LoVo (cell line): ENCODE measurements at places on chromosomes 5 and 9.
A peak's percentile ranks its signal among the peaks of the same experiment; 100 is the strongest.

GRCh38 chr9:89690334-89690912, 85.6 kb downstream of the GADD45G start:
- no peak for DNase-seq

GRCh38 chr5:160375166-160375565, 4.7 kb upstream of the C1QTNF2 start:
- no peak for DNase-seq

GRCh38 chr9:811106-811531, 30.4 kb upstream of the DMRT1 start:
- DNase-seq, result peak; percentile 41

DNA sequence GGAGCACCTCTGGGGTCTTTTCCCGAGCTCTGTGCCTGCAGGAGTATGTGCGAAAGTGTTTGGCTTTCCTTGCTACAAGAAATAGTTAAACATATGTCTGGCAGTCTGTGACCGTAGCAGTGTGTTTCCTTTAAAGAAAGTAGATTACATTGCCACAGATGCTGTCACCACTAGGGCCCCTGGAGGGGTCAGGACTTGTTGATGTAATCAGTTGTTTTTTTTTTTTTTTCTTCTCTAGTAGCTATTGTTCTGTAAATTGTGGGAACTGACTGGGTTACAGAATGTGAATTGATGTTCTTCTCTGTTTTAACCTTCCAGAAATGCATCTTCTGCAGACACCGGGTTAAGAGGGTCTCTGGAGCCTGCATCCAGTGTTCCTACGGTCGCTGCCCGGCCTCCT, 345.6 kb downstream of the KDM4C start:
- DNase-seq, result no peak

GRCh38 chr5:81829242-81829641, 78.3 kb upstream of the SSBP2 start:
- no peak for DNase-seq

DNA sequence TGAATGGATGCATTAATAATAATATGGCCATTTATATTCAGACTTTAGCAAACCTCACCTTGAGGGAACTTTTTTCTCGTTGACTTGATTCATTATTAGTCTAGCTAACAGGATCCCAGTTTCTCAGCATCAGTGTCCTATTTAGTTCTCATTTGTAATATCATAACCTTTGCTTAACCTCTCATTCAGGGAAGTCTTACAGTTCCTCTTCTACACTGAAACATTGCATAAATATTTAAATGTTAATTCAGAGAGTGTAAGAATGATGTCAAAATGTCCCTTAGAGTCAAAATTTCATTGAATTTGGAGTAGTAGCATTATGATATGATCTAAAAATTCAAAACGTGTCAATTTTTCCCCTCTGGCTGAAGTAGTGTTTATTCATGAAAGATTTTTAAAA, 650.1 kb downstream of the EFNA5 start:
- no peak for DNase-seq

DNA sequence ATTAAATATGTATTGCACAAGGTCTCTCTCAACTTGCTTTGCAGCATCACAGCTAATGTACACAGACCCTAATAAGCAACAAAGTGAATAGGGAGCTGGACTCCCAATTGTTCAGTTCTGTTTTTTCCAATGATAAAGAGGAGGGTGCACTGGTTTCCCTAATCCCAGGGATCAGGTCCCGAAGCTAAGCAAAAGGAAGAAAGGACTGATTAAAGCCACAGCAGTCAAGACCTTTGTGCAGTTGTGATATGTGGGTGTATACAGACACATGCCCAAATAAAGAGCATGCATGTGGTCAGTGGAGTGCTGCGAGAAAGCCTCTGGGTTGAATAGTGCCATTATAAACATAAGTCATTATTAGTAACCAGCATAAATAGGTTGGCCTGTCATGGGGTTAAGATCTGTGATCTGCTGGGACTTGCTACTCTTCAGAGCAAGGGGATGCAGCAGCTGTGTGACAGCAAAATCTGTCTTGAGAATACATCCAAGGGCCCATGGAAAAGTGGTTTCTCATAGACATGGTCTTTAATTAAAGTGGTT, 1863.1 kb upstream of the WWC1 start:
- DNase-seq, result no peak

- no peak for DNase-seq
These were observed 73.2 kb downstream of the MRPL36 start for GRCh38 chr5:1726469-1726865.

DNA sequence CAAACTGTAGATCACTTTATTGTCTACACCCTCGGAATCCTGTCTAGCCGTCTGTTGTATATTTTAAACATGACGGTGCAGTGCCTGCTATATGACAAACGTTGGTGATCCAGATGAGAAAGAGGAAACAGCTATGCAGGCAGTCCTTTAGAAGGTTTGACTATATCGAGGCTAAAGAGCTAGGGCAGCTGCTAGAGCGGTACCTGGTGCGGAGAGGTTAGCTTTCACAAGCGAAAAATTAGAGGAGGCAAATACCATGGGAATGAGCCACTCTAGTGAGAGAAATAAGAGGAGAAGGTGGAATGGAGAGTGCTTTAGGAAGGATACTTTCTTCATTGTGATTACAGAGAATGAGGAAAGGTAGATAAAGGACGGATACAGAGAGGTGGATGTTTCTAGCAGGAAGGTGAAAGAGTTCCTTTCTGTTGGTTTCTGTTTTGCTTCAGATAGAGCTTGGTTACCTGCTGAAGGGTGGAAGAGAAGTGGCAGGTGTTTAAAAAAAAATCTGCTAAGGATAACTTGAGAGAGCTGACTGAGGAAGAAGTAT, 959 bp upstream of the FBXL17 start:
- DNase-seq, result no peak

DNA sequence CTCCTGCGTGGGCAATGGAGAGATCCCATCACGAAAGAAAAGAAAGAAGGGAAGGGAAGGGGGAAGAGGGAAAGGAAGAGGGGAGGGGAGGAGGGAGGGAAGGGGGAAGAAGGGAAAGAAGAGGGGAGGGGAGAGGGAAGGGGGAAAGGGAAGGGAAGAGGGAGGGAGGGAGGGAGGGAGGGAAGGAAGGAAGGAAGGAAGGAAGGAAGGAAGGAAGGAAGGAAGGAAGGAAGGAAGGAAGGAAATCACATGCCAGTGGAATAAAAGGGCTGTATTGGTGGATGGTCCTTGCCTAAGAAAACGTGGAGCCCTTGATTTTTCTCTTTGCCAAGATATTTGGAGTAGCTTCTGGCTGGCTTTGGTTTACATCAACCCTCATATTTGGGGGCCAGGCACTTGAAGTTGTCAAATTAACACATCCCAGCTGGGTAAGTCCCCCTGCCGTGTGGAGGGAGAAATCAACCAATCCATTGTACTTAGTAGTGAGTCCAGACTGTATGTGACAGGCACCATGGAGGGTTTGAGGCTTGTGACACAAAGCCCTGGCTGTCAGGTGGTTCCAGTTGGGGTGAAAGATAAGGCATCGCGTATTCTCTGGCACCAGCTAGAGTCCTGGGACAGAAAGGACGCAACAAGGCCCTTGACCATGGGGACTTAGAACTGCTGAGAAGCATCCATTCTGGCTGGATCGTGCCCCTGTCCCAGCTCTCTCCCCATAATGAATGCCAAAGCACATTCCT, 23.7 kb downstream of the IDNK start:
- no peak for DNase-seq

DNA sequence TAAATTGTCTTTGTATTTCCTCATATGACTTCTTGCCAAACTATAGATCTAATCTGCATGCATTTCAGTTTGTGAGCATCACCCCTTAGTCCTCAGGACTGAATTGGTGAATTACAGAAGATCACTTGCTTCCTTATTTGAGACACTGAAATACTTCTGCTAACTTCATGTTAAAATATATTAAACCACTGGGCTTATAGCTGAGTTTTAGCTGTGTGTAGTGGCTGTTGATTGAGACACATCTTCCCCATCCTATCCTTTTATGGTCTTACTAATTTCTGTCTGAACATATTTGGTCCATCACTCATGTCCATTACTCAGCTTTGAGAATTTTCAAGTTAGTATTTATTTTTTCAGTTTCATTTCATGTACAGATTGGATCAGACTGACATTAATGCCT, 295.9 kb downstream of the PSAT1 start:
- no peak for DNase-seq

GRCh38 chr9:109297899-109298298, 23.0 kb downstream of the EPB41L4B start:
- DNase-seq, result peak; percentile 71

DNA sequence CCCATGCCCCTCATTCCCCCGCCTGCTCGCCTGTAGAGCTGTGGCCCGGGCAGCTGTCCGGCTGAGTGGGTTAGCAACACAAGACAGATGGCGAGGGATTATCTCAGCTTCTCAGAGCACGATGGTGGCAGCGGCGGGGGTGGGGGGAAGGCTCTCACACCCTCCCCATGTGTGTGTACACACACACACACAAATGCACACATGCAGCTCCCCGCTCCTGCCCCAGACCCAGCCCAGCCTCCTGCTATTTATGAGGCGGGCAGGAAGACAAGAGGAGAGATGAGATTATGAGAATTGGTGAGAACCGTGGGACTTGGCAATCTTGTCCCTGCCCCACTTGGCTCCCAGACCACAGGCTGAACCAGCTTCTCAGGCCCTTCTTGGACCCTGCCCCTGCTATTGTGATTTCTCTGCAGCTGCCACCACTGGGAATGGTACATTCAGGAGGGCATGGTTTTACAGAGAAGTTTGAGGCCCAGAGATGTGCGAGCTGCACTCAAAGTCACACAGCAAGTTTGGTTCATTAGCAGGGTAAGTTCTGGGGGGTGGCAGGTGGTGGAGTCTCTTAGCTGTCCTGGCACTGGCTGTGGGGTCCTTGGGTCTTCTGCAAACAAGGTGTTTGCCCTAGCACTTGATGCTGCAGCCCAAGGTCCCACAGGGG, 51.0 kb upstream of the PSD2 start:
- no peak for DNase-seq

GRCh38 chr9:87567571-87567970, 69.9 kb downstream of the DAPK1 start:
- peak; percentile 42 for DNase-seq

DNA sequence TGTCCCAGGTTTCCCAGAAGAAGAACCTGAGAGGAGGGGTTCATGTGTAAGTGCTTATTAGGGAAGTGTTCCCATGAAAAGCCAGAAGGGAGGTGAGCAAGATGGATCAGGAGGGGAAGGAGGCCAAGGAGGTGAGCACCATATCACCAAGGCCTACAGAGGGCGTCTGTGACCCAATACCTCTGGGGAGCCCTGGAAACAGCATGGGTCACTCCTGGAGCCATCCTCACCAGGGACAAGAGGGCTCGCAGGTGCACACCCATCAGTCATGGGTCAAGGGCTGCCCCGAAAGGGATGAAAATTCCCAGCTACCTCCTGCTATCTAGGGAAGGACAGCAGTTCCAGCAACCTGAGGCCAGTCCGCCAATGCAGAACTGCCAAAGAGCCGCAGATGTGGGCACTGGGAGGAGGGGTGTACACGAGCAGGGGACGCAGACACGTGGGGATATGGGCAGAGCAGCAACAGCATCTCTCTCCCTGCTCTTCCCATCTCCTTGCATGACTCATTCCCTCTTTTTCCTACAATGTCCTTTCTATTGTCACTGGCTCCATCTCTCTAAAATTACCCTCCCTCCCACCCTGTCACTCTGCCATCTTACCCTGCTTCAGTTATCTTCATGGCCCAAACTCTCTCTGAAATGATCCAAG, 167.6 kb upstream of the FSTL4 start:
- no peak for DNase-seq

GRCh38 chr5:141306630-141307029, 2.8 kb upstream of the SLC25A2 start:
- no peak for DNase-seq

GRCh38 chr9:137369061-137369787, 53.7 kb downstream of the EXD3 start:
- no peak for DNase-seq

DNA sequence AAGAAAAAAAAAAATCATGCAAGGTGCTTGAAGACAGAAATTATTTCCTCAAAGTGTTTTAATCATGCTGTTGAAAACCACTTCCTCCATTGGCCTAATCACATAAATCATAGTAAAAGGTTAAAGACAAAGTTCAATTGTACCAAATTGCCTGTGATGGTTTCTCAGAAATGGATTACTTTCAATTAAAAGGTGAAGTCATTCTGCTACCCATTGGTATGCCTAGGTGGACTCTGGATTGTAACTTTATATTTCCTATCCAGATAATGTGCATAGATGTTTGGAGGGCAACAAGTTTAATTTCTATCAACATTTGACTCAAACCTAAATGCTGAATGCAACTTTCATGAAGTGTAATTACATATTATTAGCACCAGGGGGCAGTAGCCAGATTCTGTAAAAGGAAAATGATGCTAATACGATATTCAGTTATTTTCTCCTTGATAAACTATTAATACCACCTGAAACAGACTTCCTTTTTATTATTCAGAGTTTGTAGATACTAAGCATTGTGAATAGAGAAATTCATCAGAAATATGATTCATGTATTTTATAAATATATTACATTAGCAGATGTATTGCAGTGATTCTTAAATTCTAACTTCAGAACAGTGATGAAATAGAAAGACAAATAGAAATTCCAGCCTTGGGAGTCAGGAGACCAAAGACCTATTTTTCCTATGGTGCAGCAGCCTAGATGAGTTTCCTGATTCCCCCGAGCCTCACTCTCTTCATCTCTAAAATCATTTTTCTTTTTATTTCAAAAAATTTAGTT, 148.2 kb downstream of the CAAP1 start:
- DNase-seq, result peak; percentile 35

DNA sequence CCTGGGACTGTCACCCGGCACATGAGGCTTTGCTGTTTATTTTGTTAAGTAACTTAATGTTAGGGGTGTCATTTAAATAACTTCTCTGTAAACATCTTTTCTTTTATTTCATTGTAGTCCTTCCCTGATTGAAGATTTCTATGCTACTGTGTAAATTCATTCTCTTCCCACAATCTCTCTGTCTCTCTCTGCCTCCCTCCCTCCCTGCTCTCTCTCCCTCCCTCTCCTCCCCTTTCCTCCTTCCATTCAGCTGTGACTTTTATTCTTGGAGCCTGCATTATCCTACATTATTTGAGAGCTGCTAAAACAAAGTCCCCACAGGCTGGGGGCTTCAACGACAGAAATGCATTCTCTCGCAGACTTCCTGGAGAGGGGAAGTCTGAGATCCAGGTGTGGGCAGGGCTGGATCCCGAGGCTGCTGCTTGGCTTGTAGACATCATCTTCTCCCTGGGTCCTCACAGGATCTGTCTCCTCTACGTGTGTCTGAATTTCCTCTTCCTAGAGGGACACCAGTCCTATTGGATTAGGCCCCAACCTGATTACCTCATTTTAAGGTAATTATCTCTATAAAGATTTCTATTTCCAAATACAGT, 18.4 kb downstream of the UBE2QL1 start:
- DNase-seq, result no peak

DNA sequence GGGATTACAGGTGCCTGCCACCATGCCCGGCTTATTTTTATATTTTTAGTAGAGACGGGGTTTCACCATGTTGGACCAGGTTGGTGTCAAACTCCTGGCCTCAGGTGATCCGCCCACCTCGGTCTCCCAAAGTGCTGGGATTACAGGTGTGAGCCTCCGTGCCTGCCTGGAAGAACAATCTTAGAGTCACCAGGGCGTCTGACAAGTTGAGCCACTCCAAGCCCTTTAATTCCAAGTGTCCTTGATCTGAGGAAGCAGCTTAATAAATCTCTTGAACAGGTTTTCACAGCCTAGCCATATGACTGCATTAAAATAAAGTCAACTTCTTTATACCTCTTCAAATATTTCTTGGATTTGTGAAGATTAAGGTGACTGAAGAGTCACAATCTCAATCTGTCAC, 31.5 kb downstream of the SLC44A1 start:
- DNase-seq, result no peak
